Stimulated activated CD8-positive, alpha-beta memory T cell treated with anti-CD3 and anti-CD28 coated beads, Interleukin-15, amount 100 ng/mL, for 1 hour (primary cell): ENCODE measurements at places on chromosomes 4 and X.

DNA sequence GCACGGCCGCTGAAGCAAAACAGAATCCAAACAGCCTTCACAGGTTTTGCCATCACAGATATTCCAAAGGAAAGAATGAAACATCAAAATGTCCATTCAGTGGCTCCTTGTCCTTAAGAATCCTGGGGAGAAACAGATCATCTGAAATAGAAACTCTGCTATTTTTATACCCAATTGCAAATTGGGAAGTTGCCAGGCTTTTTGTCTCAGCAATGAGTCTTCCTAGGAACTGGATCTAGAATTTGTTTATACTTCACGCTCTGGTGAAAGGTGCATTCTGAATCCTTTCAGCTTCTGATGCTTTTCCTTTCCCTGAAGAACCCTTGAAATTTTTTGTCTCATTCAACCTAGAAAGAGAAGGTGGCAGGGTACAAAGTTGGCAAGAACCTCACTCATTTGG, 218.9 kb downstream of the FBXW7 start:
- no peak for DNase-seq

DNA sequence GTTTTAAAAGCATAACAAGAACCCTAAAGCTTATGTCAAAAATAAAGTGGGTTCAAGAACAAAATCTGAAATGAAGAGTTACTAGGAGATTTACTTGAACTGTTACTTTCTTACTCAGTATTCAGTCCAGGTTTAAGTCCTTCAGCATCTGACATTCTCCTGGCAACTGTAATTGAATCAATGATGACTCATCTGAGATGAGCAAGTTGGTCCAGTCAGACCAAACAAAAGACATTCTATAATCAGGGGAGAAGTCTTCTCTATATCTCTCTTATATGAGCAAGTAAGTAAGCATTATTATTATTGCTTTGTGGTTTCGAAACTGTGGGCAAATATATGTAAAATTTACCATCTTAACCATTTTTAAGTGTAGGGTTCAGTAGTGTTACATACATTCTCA, 34.6 kb downstream of the MAP9 start:
- no peak for DNase-seq

DNA sequence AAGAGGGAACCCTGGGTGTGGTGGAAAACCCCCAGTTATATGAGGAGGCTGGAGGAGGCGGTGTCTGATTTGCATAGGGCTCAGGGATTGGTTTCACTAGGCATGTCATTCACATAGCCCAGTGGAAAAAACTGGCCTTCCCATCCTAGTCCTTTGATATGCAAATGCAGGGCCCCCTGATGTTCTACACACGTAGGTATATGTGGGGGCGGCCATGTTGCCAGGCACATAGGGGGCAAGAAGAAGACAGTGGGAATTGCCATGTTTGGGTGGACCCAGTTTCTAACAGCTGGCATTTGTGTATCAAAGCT, 34.0 kb upstream of the ENPP6 start:
- no peak for DNase-seq

- DNase-seq: no peak
Measured at GRCh38 chr4:48504352-48504751, 14.3 kb downstream of the ZAR1 start.

- no peak for DNase-seq
Measured at GRCh38 chr4:7763788-7764187, 175.9 kb downstream of the AFAP1 start.

- no peak for DNase-seq
Measured at GRCh38 chr4:110278127-110278526, 79.7 kb upstream of the ELOVL6 start.

DNA sequence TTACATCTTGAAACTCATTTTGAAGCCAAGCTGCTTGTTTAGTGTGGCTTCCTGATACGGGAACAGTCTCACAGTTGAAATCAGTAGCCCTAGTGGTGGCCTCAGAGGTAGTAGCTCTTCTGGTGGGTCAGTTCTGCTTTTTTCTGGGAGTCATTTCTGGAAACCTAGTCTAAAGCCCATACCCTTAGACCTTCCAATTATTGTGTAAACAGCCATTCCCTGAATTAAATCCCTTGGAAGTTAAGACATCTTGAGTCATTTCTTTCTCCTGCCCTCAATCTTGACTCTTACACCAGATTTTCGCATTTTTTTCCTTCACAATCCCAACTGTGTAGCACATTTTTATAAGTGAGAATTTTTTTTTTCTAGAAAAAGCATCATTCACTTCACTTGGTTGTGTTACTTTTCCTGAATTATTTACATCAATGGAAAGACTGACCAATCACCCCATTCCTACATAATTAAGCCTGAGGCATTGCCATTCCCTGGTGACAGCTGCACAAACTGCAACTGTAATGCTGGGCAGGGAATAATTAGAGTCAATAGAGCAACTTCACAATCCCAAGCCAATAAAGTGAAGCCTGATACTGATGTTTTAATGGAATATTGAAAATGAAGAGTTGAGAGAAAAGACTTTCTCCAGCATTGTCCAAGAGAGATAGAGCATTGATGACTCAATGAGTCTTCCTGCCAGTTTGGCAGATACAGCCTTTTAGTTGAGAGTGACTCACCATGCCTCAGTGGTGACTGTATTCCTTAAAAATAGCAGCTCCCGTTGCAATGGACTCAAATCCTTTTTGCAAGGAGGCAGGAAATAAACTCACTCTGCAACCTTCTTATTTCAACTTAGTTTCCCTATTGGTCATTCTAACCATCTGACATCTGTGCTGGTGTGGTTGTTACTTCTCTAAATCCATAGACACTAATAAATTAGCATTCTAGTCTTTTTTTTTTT, 13.0 kb upstream of the SEPSECS start:
- DNase-seq: no peak

DNA sequence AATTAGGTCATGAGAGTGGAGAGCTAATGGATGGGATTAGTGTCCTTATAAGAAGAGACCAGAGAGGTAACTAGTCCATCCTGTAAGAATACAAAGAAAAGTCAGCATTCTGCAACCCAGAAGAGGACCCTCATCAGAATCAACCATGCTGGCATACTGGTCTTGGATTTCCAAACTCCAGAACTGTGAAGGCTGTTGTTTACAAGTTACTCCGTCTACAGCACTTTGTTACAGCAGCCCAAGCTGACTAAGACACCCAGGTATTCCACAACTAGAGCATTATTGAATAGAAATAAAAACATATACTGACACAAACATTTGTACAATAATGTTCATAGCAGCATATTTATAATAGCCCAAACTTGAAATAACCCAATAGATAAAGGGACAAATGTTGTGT, 9.2 kb downstream of the TMEM156 start:
- DNase-seq: no peak

- no peak for DNase-seq
Measured at GRCh38 chr4:79982601-79983322, 90.3 kb downstream of the ANTXR2 start.

GRCh38 chr4:147736458-147736857, 4.6 kb downstream of the ARHGAP10 start:
- DNase-seq: no peak

DNA sequence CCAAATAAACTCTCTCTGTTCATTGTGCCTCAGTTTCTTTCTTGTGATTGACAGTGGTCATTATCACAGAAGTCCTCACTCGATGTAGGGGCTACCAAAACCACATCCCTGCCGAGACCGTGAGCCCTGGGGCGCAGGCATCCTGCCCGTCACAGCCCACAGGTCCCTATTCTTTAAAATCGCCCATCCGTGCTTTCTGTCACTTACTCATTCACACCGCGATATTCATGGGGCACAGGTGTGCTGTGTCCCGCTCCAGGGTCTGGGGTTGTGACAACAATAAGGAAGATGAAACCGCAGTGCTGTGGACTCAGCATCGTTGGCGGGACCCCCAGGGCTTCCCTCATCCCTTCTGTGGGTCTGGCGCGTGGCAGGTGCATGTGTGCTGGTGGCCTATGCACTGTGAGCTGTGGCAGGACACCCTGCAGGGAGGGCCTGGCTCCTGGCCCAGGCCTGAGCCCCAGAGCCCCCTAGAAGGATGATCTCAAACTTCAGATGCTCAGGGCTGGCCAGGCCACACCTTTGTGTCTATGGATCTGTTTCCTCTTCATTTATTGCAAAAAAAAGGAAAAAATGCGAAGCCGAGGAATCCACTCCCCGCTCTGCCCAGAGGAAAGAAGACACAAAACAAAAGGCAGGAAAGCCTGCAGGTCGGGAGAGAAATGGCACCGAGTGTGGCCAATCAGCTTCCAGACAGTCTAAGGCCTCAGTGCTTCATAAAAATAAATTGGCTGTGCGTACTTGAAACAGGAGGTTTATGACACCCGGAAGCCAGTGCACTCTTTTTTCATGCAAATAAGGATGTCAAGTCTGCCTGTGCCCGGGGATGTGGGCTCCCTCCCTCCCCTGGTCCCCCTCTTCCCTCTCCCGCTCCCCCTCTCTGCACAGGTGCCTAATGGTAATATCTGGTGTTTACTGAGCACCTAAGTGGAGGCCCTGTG, 109.5 kb upstream of the ADRA2C start:
- DNase-seq: no peak

DNA sequence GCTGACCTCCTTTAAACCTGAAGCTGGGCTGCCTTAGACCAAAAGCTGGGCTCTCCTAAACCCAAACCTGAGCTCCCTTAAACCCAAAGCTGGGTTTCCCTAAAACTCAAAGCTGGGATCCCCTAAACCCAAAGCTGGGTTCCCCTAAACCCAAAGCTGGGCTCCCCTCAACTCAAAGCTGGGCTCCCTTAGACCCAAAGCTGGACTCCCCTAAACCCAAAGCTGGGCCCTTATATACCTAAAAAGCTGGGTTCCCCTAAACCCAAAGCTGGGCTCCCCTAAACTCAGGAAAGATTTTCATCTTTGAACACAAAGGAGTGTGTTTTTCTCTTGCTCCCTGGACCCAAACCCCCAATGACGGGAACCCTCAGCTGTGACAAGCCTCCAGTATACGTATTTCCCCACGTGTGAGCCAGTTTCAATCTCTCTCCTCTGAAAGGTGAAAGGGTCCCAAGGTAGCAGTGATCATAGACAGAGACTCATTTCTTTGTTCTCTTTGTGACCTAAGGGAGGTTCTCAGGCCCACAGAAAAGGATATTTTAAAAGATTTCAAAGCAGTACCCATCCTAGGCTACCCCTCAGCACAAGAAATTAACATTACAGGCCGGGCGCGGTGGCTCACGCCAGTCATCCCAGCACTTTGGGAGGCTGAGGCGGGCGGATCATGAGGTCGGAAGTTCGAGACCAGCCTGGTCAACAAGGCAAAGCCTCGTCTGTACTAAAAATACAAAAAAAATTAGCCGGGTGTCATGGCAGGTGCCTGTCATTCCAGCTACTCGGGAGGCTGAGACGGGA, 31.3 kb upstream of the ASMTL start:
- DNase-seq: no peak

DNA sequence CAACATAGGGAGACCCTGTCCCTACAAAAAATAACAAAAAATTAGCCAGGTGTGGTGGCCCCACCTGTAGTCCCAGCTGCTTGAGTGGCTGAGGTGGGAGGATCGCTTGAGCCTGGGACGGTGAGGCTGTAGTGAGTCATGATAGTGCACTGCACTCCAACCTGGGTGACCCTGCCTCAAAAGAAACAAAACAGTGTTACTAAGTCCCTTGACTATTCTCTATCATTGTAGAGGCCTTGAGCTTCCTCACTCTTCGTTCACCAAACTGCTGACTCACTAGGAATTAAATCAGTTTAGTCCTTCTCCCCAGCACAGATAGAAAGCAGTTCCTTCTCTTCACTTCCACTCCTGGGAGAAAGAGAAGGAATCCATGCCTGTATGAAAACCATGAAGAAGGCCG, 14.5 kb downstream of the CDS1 start:
- DNase-seq: no peak

- DNase-seq: no peak
Measured at GRCh38 chrX:2691543-2692220, 587 bp downstream of the CD99 start.

DNA sequence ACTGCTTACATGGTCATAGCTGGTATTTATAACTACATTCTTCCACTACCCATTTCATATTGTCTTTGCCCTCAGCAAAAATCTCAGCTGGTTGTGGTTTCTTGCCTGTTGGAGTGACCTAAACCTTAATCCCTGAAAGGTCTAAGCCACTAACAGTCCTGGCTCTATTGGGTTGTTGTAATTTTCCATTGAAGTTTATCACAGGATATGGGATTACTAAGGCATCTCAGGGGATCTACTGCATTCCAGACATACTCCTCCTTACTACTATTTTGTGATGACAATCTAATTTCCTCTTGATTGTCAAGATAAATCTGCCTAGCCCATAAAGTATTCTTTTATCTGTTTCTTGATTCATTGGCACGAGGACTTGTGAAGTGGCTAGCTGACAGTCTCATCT, 6.2 kb upstream of the OSTC start:
- DNase-seq: no peak

DNA sequence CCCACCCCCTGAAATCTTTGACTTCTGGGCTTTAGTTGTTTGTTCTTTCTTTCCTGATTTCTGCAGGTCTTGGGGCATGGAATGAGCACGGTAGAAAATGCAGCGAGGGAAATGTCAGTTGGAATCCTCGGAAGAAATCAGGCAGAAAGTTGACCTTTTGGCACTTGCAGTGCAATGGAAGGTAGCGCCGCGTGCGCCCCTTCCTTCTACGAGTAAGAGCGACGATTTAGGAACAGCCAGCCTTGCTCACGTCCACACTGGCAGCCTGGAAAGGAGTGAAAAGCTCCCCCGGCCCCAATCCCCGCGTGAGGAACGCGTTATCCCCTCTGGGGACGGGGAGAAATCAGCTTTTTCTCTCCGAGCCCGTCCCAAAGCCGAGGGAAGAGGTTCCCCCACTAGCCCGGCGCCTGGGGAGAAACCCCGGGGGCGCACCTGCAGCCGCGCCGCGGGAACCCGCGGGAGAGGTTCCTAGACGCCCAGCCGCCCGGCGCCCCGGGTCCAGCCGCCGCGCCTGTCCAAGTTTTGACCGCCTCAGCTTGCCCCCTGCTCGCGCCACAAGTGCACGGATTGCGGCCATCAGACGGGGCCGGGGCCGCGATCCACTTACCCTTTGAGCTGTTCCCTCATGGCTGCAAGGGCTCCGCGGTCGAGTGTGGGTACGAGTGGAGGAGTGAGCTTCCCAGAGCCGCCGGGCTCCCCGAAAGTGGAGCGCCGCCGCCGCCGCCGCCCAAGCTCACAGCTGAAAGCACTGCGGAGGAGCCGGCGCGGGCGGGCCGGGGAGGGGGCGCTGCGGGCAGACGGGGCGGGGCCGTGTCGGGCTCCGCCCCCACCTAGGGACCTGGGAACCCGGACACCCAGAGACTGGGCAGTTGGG, 194.6 kb upstream of the FTHL17 start:
- DNase-seq: no peak

- DNase-seq: no peak
Measured at GRCh38 chr4:150247184-150247583, 168.9 kb downstream of the DCLK2 start.

DNA sequence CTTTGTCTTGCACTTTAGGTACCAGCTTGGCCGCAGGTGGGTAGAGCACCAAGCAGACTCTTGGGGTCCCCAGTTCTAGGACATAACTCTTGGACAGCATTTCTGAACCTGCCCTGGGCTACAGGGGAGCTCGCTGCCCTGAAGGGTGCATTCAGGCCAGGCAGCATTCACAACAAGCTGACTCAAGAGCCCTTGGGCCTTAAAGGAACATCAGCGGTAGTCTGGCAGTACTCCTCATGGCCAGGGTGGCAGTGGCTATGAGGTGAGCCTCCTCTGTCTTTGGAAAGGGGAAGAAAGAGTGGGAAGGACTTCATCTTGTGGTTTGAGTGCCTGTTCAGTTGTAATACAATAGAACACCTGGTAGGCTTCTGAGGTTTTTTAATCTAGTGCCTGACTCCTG, 24.8 kb upstream of the SMARCA5 start:
- DNase-seq: no peak

- no peak for DNase-seq
Measured at GRCh38 chr4:76205476-76205875, 8.1 kb downstream of the SCARB2 start.

GRCh38 chr4:127505203-127505602, 127.6 kb upstream of the INTU start:
- DNase-seq: no peak

GRCh38 chr4:4667622-4668081, 125.8 kb upstream of the STX18 start:
- DNase-seq: no peak
